Chondrocyte (in vitro differentiated cells): ENCODE measurements at places on chromosomes 1 and 21. TPM values are rescaled to one million over a fixed set of nuclear protein-coding genes. Genes with fewer than 3 reads are reported as not detected.

DNA sequence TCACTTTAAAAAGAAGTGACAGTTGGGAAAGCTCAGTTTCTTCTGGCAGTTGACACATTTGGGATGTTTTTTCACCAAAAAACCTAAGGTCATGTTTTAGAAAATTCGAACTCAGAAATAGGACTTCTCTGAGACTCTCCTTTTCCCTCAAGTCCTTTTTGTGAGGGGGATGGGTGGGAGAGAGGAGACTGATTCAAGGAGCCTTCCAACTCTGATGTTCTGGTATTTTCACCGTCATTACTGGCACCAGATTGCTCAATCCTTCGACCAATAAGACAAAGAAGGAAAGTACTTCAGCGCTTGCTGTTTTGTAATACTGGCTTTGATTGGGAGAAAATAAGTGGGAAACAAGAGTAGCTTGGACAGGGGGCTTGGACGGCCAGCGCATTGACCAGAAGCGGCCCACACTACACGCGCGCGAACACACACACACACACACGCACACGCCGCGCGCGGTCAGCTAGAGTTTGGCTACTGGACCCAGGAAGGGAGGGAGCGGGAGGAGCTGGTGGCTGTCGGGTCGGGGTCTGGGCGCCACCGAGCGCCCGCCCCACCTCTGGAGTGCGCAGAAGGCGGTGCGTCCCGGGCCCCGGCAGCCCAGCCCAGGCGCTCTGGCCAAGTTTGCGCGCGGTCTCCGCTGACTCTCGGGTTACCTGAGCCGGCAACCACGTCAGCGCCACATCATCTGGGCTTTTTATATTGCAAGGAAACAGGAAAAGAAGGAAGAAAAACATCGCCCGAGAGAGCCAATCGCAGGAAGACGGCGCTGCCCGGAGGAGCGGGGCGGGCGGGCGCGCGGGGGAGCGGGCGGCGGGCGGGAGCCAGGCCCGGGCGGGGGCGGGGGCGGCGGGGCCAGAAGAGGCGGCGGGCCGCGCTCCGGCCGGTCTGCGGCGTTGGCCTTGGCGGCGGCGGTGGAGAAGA, at the start of gene KCNK1:
Gene KCNK1 (plus strand): TSS at position 855 of the 921 bp plus-strand sequence. CDS start 66 bp downstream, at position 921.
- H3K4me3 ChIP-seq, result peak within 1 kb of the TSS; percentile 74
- peaks cover 63% of the 10 kb centered on the region for H3K27me3 ChIP-seq

DNA sequence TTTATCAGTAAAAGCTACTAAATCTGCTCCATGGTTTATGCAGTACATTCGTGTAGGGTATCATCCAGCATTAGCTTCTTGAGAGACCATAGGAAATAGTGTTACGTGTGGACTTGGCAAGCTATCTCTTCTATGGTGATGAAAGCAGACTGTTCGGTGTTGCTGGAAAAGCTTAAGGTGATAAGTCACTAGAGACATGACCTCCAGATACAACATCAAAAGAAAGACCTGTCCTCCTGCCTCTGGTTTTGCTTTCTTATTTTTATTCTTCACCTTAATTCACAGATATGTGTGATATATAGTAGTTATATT, 53.5 kb upstream of the S1PR1 start:
- DNase-seq, result no peak
- H3K4me1 ChIP-seq, result peaks cover 6% of the 10 kb centered on the region
- no peak overlapping the region for H3K4me3 ChIP-seq
- H3K27me3 ChIP-seq, result peaks cover 2% of the 10 kb centered on the region
- H3K36me3 ChIP-seq, result no peaks in the 10 kb centered on the region

- DNase-seq, result no peak
- no peak overlapping the region for H3K4me3 ChIP-seq
Measured at GRCh38 chr1:38231941-38232340, 185.3 kb upstream of the POU3F1 start.

- H3K27me3 ChIP-seq, result peaks cover 9% of the 10 kb centered on the region
- no peak overlapping the region for H3K4me3 ChIP-seq
- DNase-seq, result no peak
- no peaks in the 10 kb centered on the region for H3K4me1 ChIP-seq
Measured at GRCh38 chr1:175167861-175168260, 24.7 kb downstream of the KIAA0040 start.

DNA sequence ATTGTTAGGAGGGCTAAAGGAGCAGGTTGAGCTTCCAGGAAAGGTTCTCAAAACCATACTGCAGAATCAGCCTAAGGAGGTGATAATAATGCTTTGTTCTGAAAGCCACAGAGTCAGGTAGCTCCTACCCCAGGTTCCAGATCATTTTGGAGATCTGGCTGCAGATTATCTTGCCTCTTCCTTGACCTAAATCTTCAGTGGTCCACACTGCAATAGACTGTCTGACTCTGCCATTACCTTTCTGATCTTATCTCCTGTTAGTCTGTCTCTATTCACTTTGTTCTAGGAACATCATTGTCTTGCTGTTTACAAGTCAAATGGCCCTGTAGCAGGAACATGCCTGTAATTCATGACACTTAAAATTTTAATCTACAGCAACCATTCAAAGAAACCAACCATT, 73.0 kb downstream of the HS2ST1 start:
- H3K4me3 ChIP-seq, result no peak overlapping the region
- no peaks in the 10 kb centered on the region for H3K27me3 ChIP-seq
- no peak for DNase-seq
- H3K36me3 ChIP-seq, result no peaks in the 10 kb centered on the region

DNA sequence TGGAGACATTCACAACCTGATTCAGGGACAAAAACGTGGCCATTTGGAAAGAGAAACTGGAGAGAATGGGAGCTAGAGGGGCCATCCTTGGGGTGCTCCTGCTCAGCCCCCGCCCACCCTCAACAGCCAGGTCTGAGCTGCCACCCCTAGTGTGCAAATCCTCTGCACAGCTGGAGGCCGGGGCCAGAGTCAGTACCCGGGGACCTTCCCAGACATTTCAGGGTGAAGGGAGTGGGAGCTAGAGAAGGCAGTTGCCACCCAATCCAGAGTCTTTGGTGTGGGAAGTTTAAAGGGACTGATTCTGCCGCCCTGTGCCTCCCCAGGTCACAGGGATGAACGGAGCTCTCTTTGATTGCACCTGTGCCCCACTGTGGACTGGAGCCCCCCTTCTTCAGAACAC, 397.4 kb downstream of the MATN1 start:
- H3K27ac ChIP-seq, result no peak overlapping the region
- no peaks in the 10 kb centered on the region for H3K36me3 ChIP-seq
- no peak for DNase-seq
- no peaks in the 10 kb centered on the region for H3K4me1 ChIP-seq
- H3K27me3 ChIP-seq, result peaks cover 8% of the 10 kb centered on the region

GRCh38 chr1:22064751-22065402, 12.4 kb downstream of the CDC42 start:
- peak overlapping the region; percentile 27 for H3K27ac ChIP-seq
- DNase-seq, result no peak
- peaks cover 1% of the 10 kb centered on the region for H3K36me3 ChIP-seq
- no peak overlapping the region for H3K4me3 ChIP-seq

DNA sequence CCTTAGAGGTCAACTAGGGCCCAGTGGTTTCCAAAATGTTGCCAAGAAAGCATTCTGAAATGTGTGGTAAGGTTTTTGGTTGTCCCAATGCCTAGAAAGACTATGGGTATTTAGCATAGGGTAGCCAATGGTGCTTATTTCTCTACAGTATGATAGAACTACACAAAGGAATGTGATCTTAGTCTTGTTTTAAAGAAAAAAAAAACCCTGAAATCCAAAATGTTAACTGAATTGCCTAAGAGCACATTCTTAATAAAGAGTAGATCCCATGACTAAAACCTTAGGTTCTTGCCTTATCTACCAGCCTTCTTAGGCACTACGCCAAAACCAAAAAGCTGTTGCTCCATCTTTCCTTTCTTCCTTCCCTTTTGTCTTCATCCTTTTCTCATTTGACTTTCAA, 428.2 kb downstream of the MRPL39 start:
- H3K4me3 ChIP-seq, result no peak overlapping the region
- no peak overlapping the region for H3K27ac ChIP-seq
- no peak for DNase-seq
- no peaks in the 10 kb centered on the region for H3K4me1 ChIP-seq
- H3K36me3 ChIP-seq, result no peaks in the 10 kb centered on the region

GRCh38 chr1:15866721-15867201, 19.3 kb downstream of the SPEN start:
- H3K36me3 ChIP-seq, result no peaks in the 10 kb centered on the region
- H3K27me3 ChIP-seq, result no peaks in the 10 kb centered on the region
- no peak for DNase-seq
- H3K4me1 ChIP-seq, result peaks cover 39% of the 10 kb centered on the region
- H3K27ac ChIP-seq, result peak overlapping the region; percentile 51
- H3K4me3 ChIP-seq, result no peak overlapping the region

GRCh38 chr1:78586572-78586971, 33.7 kb upstream of the IFI44L start:
- H3K27ac ChIP-seq, result peak overlapping the region; percentile 18
- H3K36me3 ChIP-seq, result no peaks in the 10 kb centered on the region
- no peak overlapping the region for H3K4me3 ChIP-seq
- H3K27me3 ChIP-seq, result peaks cover 3% of the 10 kb centered on the region
- no peak for DNase-seq

GRCh38 chr1:61056196-61056572, 26.2 kb upstream of the NFIA start:
- no peak for DNase-seq

GRCh38 chr1:18009055-18009454, 98.5 kb upstream of the IGSF21 start:
- no peaks in the 10 kb centered on the region for H3K36me3 ChIP-seq
- peak; percentile 68 for DNase-seq
- no peak overlapping the region for H3K4me3 ChIP-seq
- H3K4me1 ChIP-seq, result no peaks in the 10 kb centered on the region
- peaks cover 23% of the 10 kb centered on the region for H3K27me3 ChIP-seq

- H3K27ac ChIP-seq, result peak overlapping the region; percentile 85
- peaks cover 86% of the 10 kb centered on the region for H3K4me1 ChIP-seq
- peaks cover 2% of the 10 kb centered on the region for H3K36me3 ChIP-seq
- H3K4me3 ChIP-seq, result no peak overlapping the region
- DNase-seq, result no peak
Measured at GRCh38 chr1:27430903-27431600, 38.6 kb downstream of the GPR3 start.

DNA sequence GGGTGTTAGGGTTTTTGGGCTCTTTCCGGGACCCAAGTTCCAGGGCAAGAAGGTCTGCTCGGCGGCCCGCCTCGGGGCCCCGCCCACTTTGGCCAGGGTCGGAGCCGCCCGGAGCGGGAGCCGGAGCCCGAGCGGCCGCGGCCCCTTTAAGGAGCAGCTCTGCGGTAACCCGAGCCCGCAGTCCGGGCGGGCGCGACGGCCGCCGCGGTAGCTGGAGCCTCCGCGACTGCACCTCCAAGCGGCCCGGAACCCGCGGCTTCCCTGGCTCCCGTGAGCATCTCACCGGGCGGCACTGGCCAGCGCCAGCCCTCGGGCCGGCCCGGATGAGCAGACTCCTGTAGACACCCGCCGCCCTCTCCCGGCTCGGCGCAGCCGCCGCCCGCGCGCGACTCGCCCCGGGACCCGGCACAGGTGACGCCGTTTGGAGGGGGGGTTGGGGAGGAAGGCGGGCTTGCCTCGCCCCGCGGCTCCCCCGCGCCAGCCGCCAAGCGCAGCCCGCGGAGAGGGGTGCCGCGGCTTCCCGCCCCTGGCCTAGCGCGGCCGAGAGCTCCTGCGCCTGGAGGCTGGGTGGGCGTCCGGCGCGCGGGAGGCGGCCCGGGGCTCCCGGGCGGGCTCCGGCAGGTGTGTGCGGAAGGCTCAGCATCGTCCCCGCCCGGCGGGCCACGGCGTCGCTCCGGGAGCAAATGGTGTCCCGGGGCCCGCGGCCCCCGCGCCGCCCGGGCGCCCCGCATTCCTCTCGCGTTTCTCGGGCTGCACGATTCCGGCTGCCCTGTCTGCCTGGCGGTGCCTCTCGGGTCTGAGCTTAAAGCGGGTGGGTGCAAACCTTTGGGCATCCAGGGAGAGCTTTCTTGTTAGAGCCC, at the start of gene TLCD4:
Gene TLCD4 (plus strand): TSS at position 149 of the 860 bp plus-strand sequence. CDS start 26,547 bp downstream, outside the sequence.
- no peak within 1 kb of the TSS for H3K27ac ChIP-seq
- H3K27me3 ChIP-seq, result peaks cover 18% of the 10 kb centered on the region
- peaks cover 11% of the 10 kb centered on the region for H3K4me1 ChIP-seq
- DNase-seq, result no peak
- H3K36me3 ChIP-seq, result peaks cover 2% of the 10 kb centered on the region

DNA sequence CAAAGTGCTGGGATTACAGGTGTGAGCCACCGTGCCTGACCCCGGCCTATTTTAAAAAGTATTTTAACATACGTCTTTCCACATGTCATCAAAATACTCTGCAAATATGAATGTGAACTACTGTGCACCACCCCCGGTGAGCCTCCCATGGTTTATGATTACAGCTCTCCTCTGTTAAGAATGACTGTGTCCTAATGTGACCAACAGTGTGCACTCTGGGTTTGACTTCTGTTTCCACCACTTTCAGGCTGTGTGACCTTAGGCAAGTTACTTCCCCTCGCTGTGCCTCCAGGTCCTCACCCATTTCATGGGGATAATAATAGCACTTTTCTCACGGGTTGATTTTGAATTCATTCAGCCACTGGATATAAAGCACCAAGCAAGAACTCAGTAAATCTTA, 14.7 kb downstream of the AMPD2 start:
- no peak overlapping the region for H3K27ac ChIP-seq
- DNase-seq, result no peak
- H3K4me1 ChIP-seq, result peaks cover 6% of the 10 kb centered on the region
- no peaks in the 10 kb centered on the region for H3K27me3 ChIP-seq
- no peak overlapping the region for H3K4me3 ChIP-seq
- H3K36me3 ChIP-seq, result peaks cover 14% of the 10 kb centered on the region

DNA sequence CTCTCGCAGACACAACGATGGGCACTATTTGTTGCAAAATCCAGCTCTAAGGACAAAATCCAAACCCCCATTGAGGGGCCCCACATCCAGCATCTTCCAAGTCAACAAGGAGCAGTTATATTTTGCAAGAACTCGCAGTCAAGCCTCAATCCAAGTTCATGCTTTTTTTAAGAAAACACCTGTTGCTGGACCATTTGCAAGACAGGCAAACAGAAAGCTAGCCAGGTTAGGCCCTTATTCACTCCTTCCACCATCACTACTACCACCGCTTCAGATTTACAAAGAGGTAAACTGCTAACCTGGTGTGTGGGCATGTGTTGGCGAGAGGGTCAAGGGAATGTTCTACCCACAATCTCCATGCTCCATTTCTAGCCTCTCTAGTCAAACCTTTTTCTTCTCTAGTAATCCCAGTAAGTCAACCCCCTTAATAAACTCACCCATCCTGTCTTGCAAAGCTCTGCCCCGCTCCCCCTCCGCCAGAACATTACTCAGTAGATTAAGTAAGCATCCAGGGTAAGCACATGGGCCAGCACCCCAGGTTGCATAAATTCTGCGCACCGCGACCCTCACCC, 703 bp downstream of the ERI3 start:
- H3K4me1 ChIP-seq, result peaks cover 35% of the 10 kb centered on the region
- H3K36me3 ChIP-seq, result peaks cover 2% of the 10 kb centered on the region
- peak overlapping the region; percentile 62 for H3K27ac ChIP-seq

GRCh38 chr21:39483917-39484316, 32.1 kb downstream of the SH3BGR start:
- H3K36me3 ChIP-seq, result no peaks in the 10 kb centered on the region
- no peak overlapping the region for H3K4me3 ChIP-seq
- H3K4me1 ChIP-seq, result peaks cover 17% of the 10 kb centered on the region
- no peak overlapping the region for H3K27ac ChIP-seq
- DNase-seq, result no peak

- H3K4me3 ChIP-seq, result no peak overlapping the region
- H3K4me1 ChIP-seq, result no peaks in the 10 kb centered on the region
- peaks cover 20% of the 10 kb centered on the region for H3K27me3 ChIP-seq
- no peaks in the 10 kb centered on the region for H3K36me3 ChIP-seq
- no peak overlapping the region for H3K27ac ChIP-seq
Measured at GRCh38 chr1:30572192-30572591, 151.2 kb downstream of the MATN1 start.

Gene TRIM45
- total RNA-seq, result 5.3 to 6.3 TPM (median 6.0 TPM) in 3 replicates

Gene AMY1C
- not detected in 3 replicates for total RNA-seq

Gene NUCKS1
- 189 to 223 TPM (median 203 TPM) in 3 replicates for total RNA-seq

Gene ZFP69
- total RNA-seq, result 4.5 to 4.9 TPM (median 4.5 TPM) in 3 replicates

Gene FCRL6
- total RNA-seq, result not detected in 3 replicates

Gene PTTG1IP
- 225 to 333 TPM (median 329 TPM) in 3 replicates for total RNA-seq
